Spleen (tissue), 13 donors: ENCODE measurements at places on chromosomes 5 and 9. TPM values are rescaled to one million over a fixed set of nuclear protein-coding genes. Genes with fewer than 3 reads are reported as not detected.

GRCh38 chr5:155069961-155070360 is 56.4 kb downstream of the KIF4B start:
- DNase-seq = no peak

Gene C9orf50
- total RNA-seq = not detected

Gene HDAC3
- 60.7 TPM for total RNA-seq

Gene SPINK6
- not detected for total RNA-seq

GRCh38 chr5:107284822-107285525 is 385.8 kb downstream of the EFNA5 start:
- DNase-seq = no peak

GRCh38 chr9:6271508-6272228 is 56.1 kb downstream of the IL33 start:
- no peak for DNase-seq
